ENCODE measurements at places on chromosomes 5 and 9. TPM values are rescaled to one million over a fixed set of nuclear protein-coding genes. Genes with fewer than 3 reads are reported as not detected.

DNA sequence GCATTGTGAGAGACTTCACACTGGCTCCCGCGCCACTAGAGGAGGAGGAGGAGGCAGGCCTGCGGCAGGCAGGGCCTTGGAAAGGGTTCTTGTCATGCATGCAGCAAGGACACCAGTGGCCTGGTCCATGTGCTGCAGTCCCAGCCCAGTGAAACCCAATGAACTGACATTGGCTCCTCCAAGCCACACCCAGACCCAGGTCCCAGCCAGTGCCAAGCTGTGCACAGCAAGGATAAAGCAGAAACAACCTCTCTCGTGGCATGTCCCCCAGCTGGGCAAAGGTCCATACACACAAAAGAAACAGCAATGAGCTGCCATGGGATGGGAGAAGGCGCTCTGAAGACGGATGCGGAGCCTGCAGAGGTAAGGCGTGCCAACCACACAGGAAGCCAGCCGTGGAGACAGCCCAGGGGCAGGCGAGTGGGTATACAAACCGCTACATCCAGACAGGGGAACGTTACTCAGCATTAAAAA is 89.2 kb downstream of the SEMA4D start:
- DNase-seq = no peak

- DNase-seq = no peak
These were observed 268.6 kb downstream of the PDE4D start for GRCh38 chr5:59624898-59625297.

Gene SPATA9
- not detected for polyA plus RNA-seq

Gene C5orf58
- polyA plus RNA-seq = not detected

DNA sequence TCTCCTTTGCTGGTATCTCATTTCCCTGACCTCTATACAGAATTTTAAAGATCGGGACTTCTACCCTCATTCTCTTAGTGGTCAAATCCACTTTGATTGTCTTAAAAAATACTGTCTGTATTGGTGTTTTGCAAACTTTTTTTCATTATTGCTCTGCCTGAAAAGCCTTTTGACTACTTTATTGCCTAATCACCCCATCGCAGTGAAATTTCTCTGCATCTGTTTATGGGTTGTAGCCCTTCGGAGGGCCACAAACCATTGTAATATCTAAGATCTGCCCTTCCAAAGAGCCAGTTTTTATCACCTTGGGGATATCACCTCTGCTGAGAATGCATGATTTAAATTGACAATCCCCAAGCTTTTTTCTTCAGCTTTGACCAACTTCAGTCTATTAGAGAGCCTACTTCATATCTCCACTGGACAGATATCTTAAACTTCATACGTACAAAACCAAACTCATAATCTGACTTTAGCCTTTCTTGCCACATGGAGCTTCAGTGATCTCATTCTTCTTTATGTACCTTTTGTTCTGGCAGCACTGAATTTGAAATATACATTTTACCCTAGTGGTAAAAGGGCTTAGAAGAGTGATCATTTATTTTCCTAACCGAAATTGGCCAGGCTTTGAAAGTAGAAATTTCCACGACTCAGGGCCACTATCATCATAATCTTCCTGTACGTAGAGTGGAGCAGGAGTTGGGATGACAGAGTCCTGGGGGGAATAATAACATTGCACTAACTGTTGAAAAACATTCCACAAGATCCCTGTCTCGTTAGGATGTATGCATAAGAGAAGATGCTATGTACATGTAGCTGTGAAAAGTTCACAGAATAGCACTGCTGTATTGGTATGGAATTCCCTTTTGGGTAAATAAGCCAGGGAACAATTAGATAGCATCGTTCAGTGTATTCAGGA is 21.4 kb downstream of the KIF2A start:
- no peak for DNase-seq

DNA sequence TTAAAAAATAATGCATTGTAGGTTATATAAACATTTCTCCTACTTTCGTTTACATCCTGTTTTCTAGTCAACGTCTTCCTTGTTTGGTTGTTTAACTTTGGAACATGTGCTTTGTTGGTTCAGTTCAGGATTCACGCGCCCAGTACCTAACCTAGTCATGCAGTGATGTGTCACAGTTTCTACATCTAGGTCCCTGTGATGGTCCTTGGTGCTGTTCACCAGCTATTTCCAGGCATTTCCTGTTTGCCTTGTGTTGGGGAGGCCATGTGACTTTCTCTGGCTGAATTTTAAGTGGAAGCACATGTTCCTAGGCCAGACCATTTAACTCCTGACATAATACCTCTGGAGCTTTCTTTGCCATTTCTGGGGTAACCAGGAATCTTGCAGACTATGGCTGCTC is 292.3 kb downstream of the SMARCA2 start:
- no peak for DNase-seq

All from stomach (tissue), 19 donors.